COLO829 (cell line): ENCODE measurements at places on chromosomes 6 and 20.

DNA sequence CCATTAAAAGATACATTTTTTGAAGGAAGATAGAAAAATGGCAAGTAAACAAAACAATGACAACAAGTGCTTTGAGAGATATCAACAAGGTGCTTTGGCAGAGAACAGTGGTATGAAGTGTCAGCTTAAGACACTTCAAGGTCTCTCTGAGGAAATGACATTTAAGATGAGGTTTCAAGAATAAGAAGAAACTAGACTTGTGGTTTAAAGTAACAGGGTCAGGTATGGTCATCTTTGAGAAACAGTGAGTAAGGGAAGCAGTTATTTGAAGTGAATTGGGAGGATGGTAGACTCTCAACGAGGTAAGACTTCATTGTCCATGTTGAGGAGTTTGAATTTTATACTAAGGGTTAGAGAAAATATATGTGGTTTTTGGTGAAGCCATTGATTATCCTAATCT, 77.8 kb downstream of the SYCP2L start:
- DNase-seq = no peak

GRCh38 chr6:136803608-136804007, 11.3 kb upstream of the MAP3K5 start:
- DNase-seq = no peak

DNA sequence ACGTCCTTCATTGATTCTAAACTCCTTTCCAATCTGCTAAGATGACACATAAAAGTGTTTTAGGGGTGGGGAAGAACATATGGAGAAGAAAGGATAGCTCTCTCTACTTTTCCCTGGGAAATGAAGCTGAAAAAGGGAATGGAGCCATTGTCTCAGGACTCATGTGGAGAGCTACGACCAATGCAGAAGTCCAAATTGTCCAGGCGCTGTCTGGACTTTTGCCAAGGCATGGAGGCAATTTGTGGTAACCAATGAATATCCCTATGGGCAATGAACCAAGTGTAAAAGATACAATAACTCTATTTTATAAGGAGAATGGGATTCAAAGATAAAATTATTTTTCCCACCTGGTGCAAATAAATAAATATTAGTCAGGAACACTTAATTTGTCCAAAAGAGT, 16.1 kb downstream of the FBXL4 start:
- DNase-seq = no peak

DNA sequence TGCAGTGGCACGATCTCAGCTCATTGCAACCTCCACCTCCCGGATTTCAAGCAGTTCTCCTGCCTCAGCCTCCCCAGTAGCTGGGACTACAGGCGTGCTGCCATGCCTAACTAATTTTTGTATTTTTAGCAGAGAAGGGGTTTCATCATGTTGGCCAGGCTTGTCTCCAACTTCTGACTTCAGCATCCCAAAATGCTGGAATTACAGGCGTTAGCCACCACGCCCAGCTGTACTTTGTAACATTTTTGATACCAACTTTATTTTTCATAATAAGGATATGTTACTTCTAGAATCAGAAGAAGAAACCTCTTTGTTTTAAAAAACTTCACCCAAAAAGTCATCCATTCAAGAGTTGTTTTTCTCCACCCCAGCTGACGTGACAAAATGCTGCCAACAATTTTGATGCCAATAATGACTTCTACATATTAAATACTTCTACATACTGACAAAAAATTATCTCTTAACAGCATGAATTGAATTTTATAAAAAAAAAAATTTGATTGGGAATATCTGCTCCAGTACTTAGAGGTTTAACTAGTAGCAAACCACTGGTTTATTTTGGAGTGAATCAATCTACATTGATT, 22.5 kb upstream of the PRIM2 start:
- DNase-seq = no peak

DNA sequence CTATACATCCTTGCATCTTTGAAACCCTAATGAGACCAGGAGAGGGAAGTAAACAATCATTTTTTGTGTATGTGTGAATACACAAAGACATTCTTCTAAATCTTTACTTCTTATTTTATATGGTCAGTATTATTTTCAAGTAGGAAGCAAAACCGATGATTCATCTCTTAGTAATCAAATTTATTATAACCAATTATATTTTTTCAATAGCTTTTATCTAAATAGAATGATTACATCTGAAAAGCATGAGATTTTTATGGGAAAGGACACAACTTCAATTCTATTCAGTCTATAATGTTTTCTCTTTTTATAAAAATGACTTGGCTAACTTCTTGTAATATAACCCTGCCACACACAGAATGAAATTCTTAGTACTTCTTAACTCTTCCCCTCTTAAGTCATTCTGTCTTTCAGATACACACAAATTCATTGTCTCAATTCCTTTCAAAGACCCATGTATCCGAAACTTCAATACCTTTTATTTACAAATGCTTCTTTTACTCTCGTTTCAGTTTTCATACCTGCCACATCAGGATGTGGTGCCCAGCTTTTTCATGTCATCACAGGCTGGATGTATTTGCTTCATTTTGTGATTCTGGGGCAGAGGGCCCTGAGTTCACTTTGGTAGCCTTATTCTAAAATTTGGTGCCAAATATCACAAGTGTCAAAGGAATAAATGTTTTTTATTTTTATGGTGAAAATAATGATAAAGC, 227.0 kb downstream of the PHF3 start:
- DNase-seq = peak; percentile 35
